ENCODE measurements at places on chromosomes 7 and 10.

DNA sequence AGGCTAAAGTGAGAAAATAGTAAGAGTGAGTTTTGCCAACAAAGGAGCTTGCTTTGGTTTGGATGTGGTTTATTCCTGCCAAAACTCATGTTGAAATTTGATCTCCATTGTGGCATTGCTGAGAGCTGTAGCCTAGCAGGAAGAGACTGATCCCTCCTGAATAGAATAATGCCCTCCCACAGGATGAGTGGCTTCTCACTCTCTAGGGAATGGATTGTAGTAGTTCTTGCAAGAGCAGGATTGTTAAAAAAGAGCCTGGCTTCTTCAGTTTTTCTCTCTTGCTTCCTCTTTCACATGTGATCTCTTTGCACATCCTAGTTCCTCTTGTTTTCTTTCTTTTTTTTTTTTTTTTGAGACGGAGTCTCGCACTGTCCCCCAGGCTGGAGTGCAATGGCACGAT, 34.4 kb downstream of the ASAH2 start:
- DNase-seq, result peak; percentile 4

DNA sequence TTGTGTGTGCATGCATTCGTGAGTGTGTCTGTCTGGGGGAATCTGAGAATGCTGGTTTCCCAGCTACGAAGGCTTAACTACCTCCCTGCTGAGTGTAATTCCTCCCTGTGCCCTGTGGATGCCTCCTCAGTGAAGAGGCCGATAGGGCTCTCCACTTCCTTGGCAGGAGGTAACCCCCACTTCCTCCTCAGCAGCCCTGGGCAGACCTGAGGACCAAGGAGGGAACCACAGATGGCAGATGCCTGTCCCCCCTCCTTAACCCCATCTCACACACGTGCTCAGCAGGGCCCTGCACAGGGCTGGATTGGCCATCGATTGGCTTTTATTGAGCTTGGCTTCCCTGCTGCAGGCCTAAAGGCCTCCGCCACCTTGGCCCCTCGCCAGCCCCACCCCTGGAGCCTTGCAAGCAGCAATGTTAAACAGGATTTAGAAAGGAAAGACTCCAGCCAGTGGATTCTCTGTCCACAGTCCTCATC, 45.6 kb upstream of the LRRC4 start:
- DNase-seq, result no peak

DNA sequence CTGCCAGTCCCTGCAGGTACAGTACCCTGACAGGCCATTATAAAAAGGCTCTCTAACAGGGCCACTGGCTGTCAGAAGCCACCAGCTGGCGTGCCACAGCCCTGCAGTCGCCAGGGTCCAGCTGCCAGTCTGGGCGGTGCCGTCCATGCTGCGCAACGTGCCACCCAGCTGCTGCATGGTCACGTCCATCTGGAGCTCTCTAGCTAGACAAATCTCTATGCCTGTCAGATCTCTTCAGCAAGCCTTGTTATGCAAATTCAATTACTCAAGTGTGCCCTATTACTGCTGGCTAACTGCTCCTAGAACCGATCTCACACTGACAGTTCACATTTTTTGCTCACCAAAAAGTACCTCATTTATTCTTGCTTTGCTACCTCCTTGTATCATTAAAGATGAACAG, 75.9 kb downstream of the HIBADH start:
- DNase-seq, result no peak

GRCh38 chr10:66924674-66925345, 1.0 kb upstream of the LRRTM3 start:
- no peak for DNase-seq

- DNase-seq, result no peak
Measured at GRCh38 chr10:87750817-87751216, 67.2 kb downstream of the ATAD1 start.

- no peak for DNase-seq
Measured at GRCh38 chr7:101918426-101918825, 101.0 kb downstream of the CUX1 start.

- DNase-seq, result no peak
Measured at GRCh38 chr7:137563981-137564380, 220.4 kb upstream of the PTN start.

DNA sequence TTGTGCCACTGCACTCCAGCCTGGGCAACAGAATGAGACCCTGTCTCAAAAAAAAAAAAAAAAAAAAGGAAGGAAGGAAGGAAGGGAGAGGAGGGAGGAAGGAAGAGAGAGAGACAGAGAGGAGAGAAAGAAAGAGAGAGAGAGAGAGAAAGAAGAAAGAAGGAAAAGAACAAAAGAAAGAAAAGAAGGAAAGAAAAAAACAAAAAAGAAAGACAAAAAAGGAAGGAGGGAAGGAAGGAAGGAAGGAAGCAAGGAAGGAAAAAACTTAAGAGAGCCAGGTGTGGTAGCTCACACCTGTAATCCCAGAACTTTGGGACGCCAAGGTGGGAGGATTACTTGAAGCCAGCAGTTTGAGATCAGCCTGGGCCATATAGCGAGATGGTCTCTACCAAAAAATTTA, 731 bp upstream of the SPACDR start:
- DNase-seq, result no peak

DNA sequence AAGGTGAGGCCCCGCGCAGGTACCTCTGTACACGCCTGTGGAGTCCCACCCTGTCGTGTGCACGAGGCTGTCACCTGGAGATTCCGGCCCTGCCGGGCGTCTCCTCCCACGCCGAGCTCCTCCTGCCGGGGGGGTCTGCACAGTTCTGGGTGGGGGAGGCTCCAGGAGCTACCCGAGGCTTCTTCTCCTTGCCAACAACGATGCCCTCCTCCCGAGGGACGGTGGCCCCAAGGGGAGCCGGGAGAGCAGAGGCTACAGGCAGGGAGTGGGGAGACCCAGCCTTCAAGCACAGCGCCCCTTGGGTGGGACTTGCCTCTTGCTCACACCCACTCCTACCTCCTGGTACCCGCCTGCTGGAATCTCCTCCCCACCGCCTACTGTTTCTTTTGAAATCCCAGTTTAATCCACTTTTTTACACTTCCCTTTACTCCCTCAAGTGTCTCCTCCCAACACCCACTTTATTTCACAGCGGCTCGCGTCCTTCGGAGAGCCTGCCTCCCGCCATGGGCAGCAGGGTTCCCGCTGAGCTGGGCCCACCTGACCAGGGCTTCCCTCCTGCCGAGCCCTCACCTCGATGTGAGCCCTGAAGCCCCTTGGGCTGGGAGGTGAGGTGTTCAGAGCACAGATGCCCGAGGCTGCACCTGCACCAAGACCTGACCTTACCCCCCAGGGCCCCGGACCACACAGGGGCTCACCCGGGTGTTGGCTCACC, 338.1 kb downstream of the DNAJB6 start:
- DNase-seq, result no peak

DNA sequence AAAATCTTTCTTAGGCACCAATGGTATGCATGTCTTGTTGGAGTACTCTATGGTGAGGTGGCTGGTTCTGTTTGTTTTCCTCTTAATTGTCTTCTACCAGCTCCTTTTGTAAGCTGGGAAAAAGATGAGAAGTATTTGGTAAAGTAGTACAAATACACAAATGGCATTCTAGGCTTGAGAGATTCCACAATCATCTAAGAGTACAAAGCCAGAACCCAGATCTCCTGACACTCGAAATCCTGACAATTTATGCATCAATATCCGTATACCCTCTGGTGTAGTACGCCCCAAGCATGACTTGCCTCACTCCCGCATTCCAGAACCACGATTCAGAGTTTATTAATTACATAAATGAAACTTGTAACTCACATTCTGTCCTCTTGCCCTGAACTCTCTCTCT, 43.5 kb downstream of the CDCA7L start:
- peak; percentile 3 for DNase-seq

- no peak for DNase-seq
Measured at GRCh38 chr7:130362251-130362816, 17.7 kb downstream of the CPA5 start.

GRCh38 chr7:12458520-12459131, 55.0 kb upstream of the VWDE start:
- DNase-seq, result no peak

GRCh38 chr10:91798649-91799611, 704 bp downstream of the TNKS2 start:
- DNase-seq, result no peak

- DNase-seq, result peak; percentile 64
Measured at GRCh38 chr10:21334891-21335696, 190.4 kb downstream of the SKIDA1 start.

- no peak for DNase-seq
Measured at GRCh38 chr7:144777005-144777839, 58.6 kb downstream of the TPK1 start.

- DNase-seq, result no peak
Measured at GRCh38 chr7:3371601-3372000, 70.5 kb downstream of the SDK1 start.

- DNase-seq, result no peak
Measured at GRCh38 chr10:63103971-63104409, 29.1 kb upstream of the NRBF2 start.

GRCh38 chr10:71221586-71222202, 9.3 kb downstream of the UNC5B start:
- DNase-seq, result no peak

DNA sequence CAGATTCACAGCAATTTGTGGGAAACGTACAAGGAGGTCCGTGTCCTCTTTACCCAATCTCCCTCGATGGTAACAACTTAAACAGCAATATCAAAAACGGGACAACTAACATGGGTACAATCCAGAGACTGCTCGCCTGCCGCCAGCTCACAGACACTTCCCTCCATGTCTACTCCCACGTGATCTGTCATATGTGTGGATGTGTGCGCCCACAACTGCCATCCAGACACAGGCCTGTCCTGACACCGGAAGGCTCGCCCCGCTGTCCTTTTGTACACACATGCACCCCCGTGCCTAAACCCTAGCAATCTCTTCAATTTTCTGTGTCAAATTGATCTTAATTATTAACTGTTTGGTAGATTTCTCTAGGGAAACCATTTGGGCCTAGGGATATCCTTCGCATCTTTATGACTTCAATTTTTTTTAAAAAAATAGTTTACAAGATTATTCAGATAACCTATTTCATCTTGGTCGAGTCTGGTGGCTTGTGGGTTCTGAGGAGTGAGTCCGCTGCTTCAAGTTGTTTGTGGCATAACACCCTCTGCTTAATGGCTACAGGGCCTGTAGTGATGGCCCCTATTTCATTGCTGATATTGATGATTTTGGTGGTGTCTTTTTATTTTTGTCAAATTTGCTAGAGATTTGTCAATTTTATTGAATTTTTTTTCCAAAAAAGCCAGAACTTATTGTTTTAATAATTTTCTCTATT, 260.6 kb downstream of the MAD1L1 start:
- no peak for DNase-seq

- no peak for DNase-seq
Measured at GRCh38 chr7:149196151-149196704, 882 bp downstream of the ZNF282 start.

Measured in AG09309 (cell line).